ENCODE measurements at places on chromosomes 2 and 18.

DNA sequence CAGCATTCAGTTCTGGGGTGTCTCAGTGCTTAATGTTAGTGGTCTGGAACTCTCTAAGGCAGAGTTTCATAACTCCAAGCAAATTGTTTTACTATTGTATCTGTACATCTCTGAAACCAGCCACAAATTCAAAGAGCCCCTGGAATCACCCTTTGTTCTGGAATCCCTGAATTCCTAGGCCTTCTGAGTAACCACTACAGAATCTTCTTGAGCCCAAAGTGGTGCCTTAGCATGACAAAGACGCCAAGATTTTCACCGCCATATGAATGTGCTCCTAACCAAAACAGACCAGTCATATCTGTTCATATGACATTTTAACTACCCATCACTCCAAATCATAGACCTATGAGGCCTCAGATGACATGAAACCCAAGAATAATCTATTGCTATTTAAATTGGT lies 668.1 kb downstream of the EPHA4 start:
- no peak for DNase-seq

DNA sequence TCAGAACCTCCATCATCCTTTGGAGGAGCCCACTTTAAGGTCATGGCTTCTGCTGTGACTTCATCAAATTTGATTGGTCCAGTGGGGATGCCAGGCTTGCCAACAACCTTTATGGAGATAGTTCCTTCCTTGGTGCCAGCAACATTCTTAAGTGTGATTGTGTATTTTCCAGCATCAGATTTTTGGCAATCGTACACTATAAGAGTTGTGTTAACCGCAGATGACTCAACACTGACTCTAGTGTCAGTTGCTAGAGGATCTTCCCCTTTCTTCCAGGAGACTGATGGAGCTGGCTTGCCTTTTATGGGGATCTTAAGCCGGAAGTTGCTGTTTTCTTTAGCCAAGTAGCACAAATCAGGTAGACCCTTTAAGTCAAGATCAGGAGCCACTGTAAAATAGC lies 98.7 kb downstream of the PLEKHA3 start:
- no peak for DNase-seq

DNA sequence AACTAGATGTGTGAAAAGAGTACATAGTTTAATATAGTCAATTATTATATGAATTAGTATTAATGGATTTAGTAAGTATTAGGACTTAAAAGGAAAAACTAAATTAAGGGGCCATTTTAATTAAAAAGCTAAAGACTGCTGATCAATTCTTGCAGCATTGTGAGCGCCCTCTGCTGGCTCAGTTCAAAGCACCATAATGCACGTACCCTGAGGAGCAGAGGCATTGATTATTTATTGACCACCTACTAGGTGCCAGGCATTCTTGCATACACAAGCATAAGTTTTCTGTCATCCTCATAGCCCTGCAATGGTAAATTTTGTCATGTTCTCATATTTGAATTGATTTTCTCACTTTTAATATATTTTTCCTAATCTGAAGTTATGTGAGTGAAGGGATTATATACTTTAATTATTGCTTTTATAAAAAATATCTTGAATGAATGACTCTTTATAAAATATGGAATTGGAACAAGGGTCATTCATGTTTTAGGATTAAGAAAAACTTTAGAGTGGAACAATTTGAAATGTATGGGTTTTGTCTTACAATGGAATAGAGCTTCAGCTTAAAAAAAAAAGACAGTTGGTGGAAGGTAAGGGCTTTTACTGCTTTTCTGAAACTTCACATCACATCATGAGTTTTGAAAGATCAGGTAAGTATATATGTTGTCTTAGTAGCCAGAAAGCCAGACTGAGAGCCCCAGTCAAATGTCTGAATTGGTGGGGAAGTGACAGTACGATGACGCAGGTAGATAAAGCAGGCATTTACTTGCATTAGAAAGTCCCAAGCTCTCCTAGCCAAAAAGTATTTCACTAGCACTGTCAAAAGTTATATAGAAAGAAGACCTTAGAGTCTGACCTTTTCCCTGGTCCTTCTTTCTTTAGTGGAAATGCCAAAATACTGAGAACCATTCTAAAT lies 9.7 kb downstream of the ITGA4 start:
- peak; percentile 88 for DNase-seq

DNA sequence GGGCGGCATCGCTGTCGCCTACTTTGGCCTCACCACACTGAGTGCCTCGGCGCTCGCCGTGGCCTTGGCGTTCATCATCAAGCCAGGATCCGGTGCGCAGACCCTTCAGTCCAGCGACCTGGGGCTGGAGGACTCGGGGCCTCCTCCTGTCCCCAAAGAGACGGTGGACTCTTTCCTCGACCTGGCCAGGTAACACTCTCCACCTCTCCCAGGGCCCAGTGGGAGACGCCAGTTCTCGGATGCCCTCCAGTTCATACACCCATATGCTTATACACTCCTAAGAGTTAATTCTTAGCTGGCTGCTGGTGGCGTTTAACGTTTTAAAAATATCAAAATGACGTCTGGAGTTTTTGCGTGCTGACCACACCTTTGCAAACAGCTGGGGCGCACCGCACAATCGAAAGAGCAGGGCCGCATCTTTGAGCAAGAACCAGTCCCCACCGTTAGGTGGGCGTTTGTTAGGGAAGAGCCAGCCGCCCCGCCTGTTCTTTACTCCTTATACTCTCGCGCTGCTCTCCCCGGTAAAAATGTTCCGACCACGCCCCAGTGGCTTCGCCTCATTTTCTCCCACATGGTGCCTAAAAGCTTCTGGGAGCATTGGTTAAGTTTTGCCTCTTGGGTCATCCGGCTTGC lies 899 bp downstream of the SLC1A4 start:
- no peak for DNase-seq

DNA sequence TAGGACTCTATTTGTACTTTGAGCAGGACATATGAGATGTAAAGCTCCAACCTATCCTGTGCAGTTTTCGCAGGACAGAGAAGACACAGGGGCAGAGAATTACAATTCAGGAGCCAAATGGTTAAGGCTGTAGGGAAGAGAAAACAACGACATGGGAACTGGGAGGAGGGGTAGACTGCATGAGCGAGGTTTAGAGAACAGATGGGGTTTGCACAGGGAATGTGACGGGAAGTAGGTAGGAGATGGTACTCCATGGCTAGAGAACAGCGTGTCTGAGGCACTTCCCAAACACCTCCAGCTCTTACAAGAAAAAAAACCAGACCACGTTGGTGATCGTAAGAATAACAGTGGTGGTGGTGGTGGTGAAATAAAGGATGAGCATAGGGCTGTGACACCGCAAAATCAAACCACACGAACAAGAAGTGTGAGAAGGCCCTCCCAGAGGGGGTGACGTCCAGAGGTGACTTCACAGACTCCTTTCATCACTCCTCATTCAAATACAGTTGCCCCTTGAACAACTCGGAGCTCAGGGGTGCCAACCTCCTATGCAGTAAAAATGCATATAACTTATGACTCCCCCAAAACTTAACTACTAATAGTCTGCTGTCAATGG lies 92.7 kb downstream of the FARSB start:
- no peak for DNase-seq

- no peak for DNase-seq
These were observed 193.8 kb downstream of the RPIA start for GRCh38 chr2:88885275-88885674.

DNA sequence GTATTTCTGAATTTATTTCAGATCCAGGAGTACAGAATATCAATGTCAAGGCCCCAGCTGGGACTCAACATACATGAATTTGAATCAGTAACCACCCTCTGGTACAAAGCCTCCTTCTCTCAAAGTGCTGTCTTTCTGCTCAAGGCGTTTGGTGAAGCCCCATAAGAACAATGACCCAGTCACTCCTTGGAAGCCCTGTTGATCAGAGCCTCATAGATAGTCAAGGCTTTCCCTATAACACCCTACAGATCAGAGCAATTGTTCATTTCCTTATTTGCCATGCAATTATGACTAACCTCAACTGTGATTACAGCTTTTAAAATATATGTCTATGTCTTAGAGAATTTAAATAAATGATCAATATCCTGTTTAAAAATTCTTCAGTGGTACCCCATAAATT lies 159.1 kb upstream of the CREB1 start:
- DNase-seq: no peak

- no peak for DNase-seq
These were observed 485.2 kb downstream of the EIPR1 start for GRCh38 chr2:2892378-2892777.

- DNase-seq: no peak
These were observed 18.1 kb upstream of the SNTG2 start for GRCh38 chr2:932320-933115.

DNA sequence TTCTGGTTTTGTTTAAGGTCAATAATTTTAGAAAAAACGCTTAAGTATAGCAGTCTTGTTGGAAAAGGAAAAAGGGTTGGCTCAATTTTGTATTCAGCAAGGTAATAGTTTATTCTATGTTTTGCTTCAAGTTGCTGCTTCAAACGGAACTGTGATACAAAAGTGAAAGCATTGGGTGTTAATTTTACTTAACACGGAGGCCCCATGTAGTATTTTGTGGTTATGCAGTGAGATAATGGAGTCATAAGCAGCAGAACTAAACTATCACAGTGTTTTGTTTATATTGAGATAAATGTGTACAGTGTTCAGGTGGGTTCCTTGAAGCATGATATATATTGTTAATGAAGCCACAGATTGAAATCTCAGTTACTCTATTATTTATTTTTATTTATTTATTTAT lies 67.0 kb upstream of the LYPD6B start:
- no peak for DNase-seq

GRCh38 chr18:59202258-59202820 lies 17.6 kb upstream of the GRP start:
- peak; percentile 14 for DNase-seq

DNA sequence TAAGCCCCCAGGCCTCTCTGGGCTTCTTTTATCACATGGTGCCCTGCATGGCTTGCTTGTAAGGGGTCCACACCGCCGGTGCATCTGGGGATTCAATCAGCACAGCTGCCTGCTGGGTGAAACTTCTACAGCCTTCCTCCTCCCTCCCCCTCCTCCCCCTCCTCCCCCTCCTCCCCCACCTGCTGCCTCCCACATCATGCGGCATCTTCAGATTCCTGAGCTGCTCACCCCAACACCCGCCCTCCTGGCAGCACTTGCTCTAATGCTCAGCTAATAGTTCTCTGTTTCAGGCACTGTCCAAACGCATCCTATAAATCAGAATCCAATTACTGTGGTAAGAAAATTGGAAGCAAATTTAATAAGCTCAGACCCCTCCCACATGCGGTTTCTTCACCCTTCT lies 150.7 kb downstream of the GALNT14 start:
- DNase-seq: no peak

GRCh38 chr2:9821805-9822445 lies 21.3 kb upstream of the TAF1B start:
- no peak for DNase-seq

GRCh38 chr2:71688530-71688929 lies 235.2 kb downstream of the DYSF start:
- DNase-seq: no peak

- DNase-seq: no peak
These were observed 111.5 kb downstream of the MBD5 start for GRCh38 chr2:148132412-148132811.

DNA sequence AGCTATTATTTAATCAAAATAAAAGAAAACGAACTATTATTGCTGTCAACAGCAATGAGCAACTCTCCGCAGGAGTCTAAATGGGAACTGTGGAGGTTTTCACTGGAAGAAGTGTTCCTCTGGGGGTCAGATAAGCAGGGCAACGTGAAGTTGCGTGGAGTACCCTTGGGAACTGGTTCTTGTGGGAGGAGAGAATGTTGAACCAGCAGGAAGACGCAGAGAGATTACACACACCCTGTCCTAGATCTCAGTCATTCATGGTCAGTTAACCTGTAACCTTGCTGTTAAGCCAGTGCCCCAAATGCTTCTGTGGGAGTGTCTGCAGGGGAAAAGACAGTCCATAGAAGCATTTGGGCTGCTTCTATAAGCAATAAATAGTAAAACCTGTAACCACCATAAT lies 20.4 kb upstream of the CABLES1 start:
- DNase-seq: no peak

- DNase-seq: no peak
These were observed 7.3 kb upstream of the LMAN2L start for GRCh38 chr2:96747061-96747617.

DNA sequence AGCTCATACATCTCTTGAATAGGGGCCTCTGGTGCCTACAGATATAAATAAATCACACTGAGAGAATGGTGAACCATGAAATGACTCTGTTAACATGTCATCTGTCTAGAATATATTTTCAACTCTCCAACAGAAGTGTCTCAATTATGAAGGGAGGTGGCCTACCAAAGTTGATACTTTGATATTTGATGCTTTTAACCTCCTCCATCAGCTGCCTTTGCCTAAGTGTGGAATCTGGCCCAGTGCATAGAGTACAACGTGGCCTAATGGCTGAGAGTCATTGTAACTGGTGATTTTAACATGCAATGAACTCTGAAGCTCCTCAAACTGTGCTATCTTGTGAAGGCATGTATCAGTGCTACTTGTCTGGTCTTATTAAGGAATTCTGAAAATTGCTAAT lies 93.4 kb downstream of the MYO3B start:
- no peak for DNase-seq

DNA sequence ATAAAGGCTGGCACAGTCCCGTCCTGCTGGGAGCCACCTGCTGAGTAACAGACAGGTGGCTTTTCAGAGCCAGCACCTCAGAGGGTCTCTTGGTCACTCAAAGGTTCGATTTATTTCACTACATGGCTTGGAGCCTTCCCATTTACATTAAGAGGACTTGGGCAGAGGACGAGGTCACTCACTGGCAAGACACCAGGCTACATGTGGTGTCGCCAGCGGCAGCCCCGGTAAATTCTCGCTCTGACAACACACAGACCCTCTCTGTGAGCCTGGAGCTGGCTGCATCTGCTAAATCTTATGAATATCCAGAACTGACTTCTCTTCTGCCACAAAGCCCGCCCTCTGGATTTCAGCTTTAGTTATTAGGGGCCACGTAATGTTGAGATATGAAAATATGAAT lies 254.7 kb downstream of the VAPA start:
- DNase-seq: no peak

- no peak for DNase-seq
These were observed 608 bp downstream of the CCDC138 start for GRCh38 chr2:108787216-108787541.

DNA sequence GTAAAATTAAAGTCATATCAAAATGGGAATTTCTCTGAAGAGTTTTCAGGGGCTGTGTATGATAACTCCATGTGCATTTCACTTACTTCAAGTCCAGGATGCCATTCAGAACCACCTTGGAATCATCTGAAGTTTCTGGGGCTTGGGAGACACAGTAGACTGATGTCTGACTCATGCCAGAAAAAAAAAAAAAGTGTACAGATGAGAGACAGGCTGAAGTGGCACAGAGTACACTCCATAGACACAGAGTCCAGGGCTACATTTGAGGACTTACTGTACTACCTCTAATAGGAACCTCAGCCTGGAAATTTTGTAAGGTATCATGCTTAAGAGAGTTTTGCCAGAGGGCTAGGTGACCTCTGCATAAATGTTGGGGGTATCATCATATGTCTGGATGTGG lies 92.0 kb downstream of the SS18 start:
- no peak for DNase-seq

DNA sequence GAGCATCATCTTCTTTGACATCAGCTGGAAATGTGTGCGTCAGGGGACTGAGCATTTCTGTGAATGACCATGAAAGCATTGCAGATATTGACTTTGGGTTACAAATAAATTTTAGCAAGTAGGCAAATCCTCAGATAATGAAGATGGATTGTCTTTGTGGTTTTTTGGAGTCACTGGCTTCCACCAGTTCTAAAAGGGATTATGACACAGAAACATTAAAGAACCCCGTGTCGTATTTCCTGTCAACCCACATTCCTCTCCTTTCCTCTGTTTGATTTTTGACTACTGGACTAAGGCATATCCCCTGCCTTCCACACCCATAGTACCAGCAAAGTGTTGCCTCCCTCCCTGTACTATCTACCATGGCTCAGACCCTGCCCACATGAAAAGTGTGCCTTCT lies 268.1 kb downstream of the MYO3B start:
- DNase-seq: no peak

Measured in activated CD4-positive, alpha-beta T cell treated with anti-CD3 and anti-CD28 coated beads for 48 hours (primary cell).